ENCODE measurements at places on chromosomes 3 and 15. TPM values are rescaled to one million over a fixed set of nuclear protein-coding genes. Genes with fewer than 3 reads are reported as not detected.
A peak's percentile ranks its signal among the peaks of the same experiment; 100 is the strongest.

- no peak for DNase-seq
Measured at GRCh38 chr15:76035593-76035992, 23.4 kb upstream of the NRG4 start.

- DNase-seq: no peak
Measured at GRCh38 chr3:32886296-32886695, 65.1 kb upstream of the CCR4 start.

- no peak for DNase-seq
Measured at GRCh38 chr3:140050396-140050795, 115.4 kb downstream of the CLSTN2 start.

DNA sequence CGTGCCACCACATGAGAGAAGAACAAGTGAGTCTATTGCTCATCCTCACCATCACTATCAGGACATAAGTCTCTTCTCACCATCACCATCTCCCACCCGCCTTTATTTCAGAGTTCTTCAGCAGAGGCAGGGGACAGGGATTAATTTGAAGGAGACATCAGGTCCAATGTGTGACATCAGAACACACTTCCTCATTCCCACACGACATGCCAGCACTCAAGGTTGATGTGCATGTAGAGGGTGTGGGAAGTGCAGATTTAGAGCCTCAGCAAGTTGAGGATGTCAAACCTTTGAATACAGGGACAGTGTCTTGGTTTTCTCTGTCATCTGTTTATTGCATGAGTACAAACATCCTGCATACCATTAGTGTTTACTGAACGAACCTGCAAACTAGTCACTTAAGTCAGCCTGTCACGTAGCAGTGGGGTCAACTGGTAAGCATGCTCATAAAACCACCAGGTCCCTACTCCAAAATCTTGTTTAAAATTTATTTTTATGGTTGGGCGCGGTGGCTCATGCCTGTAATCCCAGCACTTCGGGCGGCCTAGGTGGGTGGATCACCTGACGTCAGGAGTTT, 104.4 kb downstream of the MYLK start:
- DNase-seq: no peak

- no peak for DNase-seq
Measured at GRCh38 chr3:122602011-122602710, 24.7 kb downstream of the PARP15 start.

- no peak for DNase-seq
Measured at GRCh38 chr15:79045041-79045440, 45.5 kb downstream of the RASGRF1 start.

DNA sequence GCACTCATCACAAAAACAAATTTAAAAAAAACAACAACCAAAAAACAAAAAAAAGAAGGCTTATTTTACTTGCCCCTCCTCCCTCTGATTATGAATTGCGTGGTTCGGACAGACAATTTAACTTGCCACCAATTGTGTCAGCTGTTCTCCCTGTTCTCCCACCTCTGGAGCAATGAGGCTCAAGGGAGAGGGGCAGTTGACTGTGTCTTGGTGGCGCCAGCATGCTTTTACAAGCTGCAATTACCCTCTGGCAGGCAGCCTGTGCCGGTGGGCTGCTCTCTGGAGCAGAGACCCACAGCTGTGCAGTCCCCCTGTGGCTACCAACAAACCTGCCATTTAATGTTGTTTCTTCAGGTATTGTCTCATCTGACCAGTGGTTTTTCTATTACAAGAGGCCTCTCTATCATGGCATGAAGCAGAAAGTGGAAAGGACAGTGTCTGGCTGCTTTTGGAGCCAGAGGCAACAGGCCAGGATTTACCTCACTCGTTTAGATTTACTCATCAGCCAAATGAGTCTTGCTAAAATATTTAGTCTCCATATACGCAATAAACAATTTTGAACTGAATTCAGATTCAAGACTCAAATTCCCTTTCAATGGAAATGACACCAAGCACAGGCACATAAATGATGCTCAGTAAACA, 192.0 kb upstream of the TPRG1 start:
- DNase-seq: no peak

DNA sequence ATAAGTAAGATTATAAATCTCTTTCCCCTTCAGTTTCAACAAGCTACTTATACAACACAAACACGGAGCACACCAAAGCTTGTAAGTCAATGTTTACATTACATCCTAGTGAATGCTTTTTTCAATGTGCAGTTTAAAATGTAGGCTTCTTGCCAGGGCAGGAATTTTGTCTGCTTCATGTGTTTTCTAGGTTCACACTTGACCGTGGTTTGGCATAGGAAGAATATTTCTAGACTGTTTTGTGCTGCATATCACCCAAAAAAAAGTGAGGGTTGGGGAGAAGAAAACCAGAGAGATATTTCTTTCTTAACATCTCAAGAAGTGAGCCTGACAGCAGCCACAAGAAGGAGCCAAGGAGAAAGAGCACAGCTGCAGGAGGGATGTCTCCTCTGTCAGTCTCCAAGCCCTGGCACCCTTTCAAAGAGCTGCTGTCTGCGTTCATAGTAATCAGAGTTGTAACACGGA, 255.8 kb downstream of the MEIS2 start:
- DNase-seq: no peak

GRCh38 chr3:32616267-32616962, 45.8 kb upstream of the DYNC1LI1 start:
- no peak for DNase-seq

GRCh38 chr3:134822090-134822489, 27.0 kb downstream of the EPHB1 start:
- DNase-seq: no peak

GRCh38 chr3:184777566-184778356, 34.2 kb upstream of the VPS8 start:
- peak; percentile 66 for DNase-seq

- no peak for DNase-seq
Measured at GRCh38 chr3:172142051-172142863, 102.9 kb downstream of the FNDC3B start.

- DNase-seq: no peak
Measured at GRCh38 chr3:154864947-154865346, 215.2 kb upstream of the MME start.

DNA sequence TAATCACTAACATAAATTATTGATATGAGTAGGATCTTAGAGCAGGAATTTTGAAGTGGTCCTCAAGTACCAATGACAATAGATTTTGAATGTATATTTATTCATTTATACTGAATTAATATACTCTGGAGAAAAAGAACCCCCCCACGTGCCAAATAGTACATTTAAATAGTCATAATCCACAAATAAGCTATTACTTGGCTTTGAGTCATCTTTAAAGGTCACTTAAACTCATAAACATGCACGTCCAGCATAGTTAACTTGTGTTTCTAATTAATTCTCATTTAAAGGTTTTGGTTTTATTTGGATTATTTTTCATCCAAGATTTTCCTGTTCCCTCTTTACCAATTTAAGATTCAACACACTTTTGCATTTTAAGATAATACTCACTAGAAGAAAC, 35.1 kb downstream of the FGF7 start:
- DNase-seq: no peak

GRCh38 chr3:185069037-185070030, 83.5 kb downstream of the C3orf70 start:
- DNase-seq: no peak

- no peak for DNase-seq
Measured at GRCh38 chr15:78620527-78621421, at the start of gene CHRNA3. TSS of gene CHRNA3 (minus strand) at chr15:78620996. CDS start at chr15:78620794, 202 bp downstream.

DNA sequence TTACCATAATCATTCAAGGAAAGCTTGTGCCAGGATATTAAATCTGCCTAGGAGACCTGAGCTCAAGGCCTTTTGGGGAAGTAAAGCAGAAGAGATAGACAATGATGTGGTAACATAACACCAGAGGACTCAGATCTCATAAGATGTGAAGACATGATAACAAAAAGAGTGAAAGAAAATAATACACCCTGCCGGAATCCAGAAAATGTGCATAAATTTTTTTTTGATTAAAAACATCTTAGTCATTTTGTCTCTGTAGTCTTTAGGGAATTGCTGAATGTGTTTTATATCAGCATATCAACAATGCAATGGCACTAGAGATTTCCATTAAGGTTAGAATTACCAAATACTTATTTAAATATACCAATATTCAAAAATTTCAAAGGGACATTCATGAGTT, 326.8 kb upstream of the ROBO1 start:
- no peak for DNase-seq

DNA sequence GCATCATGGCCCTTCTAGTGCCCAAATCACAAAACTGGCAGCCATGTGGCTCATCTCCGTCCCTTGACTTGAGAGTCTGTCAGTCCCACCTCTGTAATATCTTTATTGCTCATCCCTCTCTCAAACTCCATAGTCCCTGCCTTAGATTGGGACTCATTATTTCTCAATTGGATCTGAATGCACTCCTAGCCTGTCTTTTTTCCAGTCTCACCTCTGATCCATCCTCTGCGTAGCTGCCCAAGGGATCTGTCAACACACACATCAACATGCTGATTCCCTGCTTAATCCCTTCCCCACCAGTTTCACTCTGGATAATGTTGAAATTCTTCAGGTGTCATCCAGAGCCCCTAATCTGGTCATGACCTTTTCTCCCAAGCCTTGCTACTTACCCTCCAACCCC, 39.3 kb downstream of the NMNAT3 start:
- no peak for DNase-seq

DNA sequence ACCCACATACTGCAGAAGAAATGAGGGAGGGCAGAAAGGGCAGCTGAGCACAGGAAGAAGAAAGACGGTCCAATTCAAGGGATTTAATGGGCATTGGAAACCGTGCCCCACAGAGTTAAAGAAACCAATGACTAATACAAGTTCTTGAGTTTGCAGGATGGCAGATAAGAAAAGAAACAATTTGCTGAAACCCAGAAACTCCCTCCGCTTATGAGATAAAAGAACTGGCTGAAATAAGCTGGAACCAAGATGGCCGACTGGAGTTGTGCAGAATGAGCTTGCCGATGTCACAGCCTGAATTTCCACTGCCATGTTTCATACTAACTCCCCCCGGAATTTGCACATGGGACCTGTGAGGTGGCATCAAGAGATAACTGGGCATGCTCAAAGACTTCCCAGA, 47.1 kb downstream of the SCAP start:
- no peak for DNase-seq

GRCh38 chr3:101970905-101971304, 121.6 kb downstream of the NFKBIZ start:
- no peak for DNase-seq

DNA sequence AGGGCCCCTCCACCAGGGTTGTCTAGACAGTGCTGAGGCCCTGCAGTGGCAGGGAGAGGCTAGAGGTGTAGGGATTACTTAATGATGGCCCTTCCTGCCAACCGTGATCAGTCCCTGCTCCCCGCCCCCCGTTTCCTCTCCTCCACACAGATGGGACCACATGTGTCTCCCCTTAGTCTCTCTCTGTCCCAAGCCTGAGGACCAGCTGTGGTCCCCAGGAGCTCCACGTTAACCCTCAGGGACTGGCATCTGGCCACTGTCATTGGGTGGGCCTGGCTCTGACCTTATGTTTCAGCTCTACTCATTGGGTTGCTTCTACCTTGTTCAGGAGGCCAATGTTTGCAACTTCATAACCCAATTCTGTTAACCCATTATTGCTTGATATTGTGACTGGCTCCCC, 6.0 kb upstream of the ALPK3 start:
- no peak for DNase-seq

DNA sequence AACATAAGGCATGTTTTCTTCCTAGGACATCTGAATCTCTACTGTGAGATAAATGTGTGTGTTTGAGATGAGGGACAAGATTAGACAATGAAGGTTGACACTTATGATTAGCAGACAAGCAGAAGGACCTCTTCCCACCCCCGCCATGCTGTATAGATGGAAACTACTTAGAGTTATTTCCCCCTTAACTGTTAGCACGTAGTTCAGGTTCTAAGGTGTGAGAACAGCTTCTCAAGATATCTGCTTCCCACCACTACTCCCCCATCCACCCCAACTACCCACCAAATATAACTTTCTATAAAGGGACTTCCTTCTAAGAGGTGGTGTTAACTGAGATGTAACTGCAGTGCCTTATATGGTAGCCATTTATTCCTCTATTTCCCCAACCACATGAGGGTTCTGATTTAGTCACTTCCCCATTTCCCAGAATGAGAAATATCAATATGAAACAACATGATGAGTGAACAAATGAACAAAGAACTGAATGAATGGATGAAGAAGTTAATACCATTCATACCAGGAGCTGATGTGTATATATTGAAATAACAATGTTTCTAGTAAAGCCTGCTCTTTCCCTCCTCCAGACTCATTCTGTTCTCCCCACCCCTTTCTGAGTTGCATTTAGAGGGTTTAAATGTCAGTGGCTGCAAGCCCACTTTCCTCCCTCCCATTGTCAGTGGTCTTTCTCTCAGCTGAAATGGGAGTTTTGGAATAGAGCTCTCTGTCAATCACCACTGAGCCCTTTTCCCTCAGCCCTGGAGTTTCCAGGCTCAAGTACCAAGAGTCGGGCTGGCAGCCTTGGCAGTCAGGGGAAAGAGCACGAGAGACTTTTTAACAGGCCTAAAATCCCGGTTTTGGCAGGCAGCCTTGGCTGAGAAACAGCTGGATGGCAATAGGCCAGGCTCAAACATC, 7.7 kb upstream of the RFTN1 start:
- no peak for DNase-seq

GRCh38 chr15:78301326-78301725, 1.9 kb upstream of the SKIC8 start:
- no peak for DNase-seq

DNA sequence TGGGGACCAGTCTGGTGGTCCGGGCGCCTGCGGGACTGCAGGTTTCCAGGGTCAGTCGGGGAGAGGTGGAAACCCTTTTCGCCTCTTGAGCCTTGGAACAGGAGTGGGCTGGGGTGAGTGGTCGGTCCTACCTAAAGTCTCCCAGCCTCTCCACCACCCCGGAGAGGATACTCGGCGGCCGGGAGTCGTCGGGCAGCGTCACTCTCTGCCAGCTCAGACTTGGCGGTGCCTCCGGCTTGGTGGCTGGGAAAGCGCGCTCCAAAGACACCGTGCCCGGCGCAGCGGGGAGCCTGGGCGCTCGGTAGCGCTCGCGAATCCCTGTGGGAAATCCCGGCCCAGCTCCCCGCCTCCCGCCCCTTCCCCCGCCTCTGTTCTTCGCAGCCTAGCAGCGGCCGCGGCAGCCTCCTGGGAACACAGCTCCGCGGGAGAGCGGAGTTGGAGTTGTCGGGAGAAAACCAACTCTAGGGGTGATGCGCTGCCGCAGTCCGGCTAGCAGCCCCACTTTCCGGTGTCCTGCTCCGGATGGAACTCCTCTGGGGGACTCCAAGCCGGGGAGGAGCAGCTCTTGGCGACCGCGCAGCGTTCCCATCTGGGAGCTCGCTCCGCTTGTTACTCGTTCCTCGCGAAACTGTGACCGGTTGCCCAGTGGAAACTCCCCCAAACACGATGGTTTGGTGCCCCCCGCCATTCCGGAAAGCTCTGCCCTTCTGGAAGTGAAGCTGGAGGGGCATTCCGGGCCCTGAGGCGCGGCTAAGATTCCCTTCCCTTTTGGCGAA, 1.4 kb downstream of the EPHB1 start:
- DNase-seq: no peak

- no peak for DNase-seq
Measured at GRCh38 chr15:75718328-75718727, 5.7 kb upstream of the CSPG4 start.

GRCh38 chr15:64389036-64389435, 1.4 kb downstream of the TRIP4 start:
- DNase-seq: no peak

Gene DUOXA2
- not detected for total RNA-seq

Gene SLC2A2
- not detected for total RNA-seq

Gene IGSF10
- not detected for total RNA-seq

Gene LCTL
- not detected for total RNA-seq

Gene SMAD6
- total RNA-seq: 0.59 TPM

Gene DGKG
- not detected for total RNA-seq

Gene DIPK2A
- 17.5 TPM for total RNA-seq

Gene TM4SF4
- total RNA-seq: not detected

Gene STAC
- total RNA-seq: not detected

Gene GXYLT2
- 0.08 TPM for total RNA-seq

Gene KPNA4
- 44.0 TPM for total RNA-seq

Gene FGD5
- not detected for total RNA-seq

Gene CYP8B1
- not detected for total RNA-seq

Gene ATP1B3
- 22.2 TPM for total RNA-seq

Measured in CD4-positive, alpha-beta T cell (primary cell).